ENCODE measurements at places on chromosomes 1 and 21.

DNA sequence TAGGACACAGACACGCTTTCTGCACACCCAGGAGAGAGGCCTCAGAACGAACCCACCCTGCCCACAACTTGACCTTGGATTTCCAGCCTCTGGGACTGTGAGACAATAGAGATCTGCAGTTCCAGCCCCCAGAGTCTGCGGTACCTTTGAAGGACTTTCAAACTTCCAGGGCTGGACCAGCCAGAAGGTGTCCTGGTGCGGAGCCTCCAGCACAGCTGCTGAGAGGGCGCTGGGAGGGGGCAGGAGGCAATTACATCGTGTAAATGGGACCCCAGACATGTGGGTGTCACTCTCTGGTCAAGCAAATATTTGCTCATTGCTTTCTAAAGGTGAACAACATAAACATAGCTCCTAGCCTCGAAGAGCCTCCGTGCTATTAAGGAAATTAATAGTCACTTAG is 58.7 kb upstream of the ACTRT2 start:
- DNase-seq: no peak

DNA sequence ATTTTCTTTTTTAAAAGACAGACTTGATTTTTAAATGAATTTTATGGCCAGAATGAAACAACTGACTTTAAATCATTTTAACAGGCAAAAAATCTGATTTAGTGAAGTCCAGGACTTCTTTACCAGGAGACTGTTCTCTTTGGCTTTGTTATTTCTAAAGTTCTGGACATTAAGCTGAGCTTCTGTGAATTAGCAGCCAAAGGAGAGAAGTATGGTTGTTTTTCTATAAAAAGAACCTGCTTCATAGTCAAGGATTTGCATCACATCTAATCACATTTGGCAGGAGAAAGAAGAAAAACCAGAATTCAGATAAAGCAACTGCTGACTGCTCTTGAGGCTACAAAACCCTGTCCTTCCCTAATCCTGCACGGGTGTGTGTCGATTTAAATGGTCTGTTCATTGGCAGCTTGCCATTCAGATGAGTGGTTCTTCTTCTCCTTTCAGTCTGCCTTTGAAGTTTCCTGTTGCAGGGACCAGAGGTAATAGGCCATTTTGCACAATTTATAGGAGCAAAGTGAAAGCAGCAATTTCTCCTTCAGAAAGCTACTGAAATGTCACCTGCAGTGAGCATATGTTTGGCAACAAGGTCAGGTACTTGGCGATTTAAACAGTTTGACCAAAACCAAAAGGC is 215.4 kb downstream of the OLFM3 start:
- no peak for DNase-seq

- DNase-seq: no peak
These were observed 4.4 kb downstream of the PSEN2 start for GRCh38 chr1:226874579-226875425.

DNA sequence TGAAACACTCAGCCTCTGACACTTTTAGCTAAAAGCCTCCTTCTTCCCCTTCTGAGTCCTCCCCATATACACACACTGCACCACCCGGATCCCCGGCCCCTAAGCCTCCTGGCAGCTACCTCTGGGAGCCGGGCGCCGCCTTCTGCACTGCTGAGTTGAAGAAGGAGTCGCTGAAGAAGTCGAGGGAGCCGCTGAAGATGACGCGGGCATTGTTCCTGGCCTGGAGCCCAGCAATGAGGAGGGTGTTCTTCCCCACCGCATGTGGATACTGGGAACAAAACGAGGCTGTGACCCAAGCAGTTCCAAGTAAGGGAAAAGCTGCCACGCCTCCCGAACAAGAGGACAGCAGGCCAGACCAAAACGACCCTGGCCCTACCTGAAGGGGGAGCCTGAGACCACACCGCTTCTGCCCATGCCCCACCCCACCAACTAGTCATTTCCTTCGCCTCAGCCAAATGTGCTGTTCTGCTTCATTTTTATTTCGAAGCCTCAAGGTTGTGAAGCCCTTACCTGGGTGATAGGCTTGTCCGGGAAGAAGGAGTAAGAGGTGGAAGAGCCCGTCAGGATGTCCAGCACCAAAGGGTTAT is 7.0 kb downstream of the DDOST start:
- no peak for DNase-seq

- no peak for DNase-seq
These were observed 7.5 kb downstream of the PCP4 start for GRCh38 chr21:39874759-39875158.

GRCh38 chr1:204830747-204831146 is 39.9 kb upstream of the NFASC start:
- DNase-seq: no peak

GRCh38 chr1:110638058-110638457 is 31.9 kb upstream of the KCNA2 start:
- DNase-seq: no peak

DNA sequence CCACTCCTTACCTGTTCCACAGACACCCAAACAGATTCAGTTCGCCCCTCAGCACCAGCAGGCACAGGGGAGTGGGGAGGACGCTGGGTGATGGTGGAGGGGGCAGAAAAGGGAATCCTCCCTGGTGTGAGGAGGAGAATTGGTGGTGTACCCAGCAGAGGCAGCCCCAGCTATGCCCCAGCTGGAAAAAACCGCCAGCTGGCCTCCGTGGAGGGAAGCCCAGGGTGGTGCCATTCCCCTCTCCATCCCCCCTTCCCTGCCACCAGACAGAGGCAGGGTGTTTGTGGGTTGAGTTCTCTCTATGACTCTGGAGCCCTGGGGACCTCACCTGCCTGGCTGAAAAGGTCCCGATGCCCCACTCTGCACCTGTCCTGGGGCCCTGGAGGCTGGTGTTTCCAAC is 27.9 kb downstream of the OPTC start:
- DNase-seq: no peak

GRCh38 chr1:62286786-62287224 is 32.4 kb downstream of the KANK4 start:
- DNase-seq: no peak
